ENCODE measurements at places on chromosomes 2 and 18. TPM values are rescaled to one million over a fixed set of nuclear protein-coding genes. Genes with fewer than 3 reads are reported as not detected.

PRKD3 gene
- total RNA-seq, result 21.8 TPM

ALPI gene
- total RNA-seq, result not detected

UGT1A6 gene
- total RNA-seq, result not detected

GRCh38 chr2:39506215-39506614, 69.1 kb upstream of the MAP4K3 start:
- H3K4me1 ChIP-seq, result peaks cover 5% of the 10 kb centered on the region
- H3K27ac ChIP-seq, result no peak overlapping the region
- H3K27me3 ChIP-seq, result no peaks in the 10 kb centered on the region
- no peak overlapping the region for H3K4me3 ChIP-seq
- no peaks in the 10 kb centered on the region for H3K36me3 ChIP-seq

DNA sequence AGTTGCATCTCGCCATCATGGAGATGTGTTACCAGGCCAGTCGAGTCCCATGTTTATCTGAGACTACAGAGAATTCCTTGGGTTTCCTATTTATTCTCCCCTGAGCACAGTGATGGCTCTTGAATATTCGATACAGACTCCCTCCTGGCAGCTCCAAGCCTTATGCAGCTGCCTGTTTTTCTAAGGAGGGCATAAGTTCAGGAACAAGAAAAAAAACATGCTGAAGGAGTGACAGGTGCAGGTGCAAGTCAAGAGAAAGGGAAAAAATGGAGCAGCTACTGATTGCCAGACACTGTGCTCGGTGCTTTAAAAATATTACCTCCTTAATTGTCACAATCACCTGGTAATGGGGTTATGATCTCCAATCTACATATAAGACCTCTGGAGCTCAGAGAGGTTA, 177.2 kb upstream of the DPP10 start:
- no peaks in the 10 kb centered on the region for H3K36me3 ChIP-seq
- no peaks in the 10 kb centered on the region for H3K4me1 ChIP-seq
- no peak overlapping the region for H3K4me3 ChIP-seq

DNA sequence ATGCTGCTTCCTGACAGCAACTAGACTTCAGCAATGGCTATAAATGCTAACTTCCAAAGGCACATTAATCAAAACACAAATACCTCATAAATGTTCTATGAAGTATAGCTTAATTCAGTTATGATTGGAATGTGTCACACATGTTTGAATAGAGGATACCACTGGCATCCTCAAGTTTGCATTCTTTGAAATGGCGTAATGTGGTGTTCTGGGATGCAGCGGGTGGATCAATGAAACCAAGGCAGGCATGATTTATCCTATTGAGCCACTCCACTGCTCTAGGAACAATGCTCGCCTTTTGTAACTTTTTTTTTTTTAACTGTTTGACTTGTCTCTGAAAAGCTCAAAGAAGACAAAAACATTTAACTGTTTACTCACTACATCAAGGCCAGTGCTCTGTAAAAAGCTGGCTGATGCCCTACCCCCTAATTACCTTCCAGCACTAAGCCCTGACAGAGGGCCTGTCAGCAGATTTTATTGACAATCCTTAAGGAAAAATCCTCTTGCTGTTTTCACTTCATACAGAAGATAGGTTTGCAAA, 278.8 kb upstream of the SESTD1 start:
- H3K4me3 ChIP-seq, result no peak overlapping the region
- H3K27ac ChIP-seq, result no peak overlapping the region
- H3K27me3 ChIP-seq, result no peaks in the 10 kb centered on the region
- no peak for DNase-seq

DNA sequence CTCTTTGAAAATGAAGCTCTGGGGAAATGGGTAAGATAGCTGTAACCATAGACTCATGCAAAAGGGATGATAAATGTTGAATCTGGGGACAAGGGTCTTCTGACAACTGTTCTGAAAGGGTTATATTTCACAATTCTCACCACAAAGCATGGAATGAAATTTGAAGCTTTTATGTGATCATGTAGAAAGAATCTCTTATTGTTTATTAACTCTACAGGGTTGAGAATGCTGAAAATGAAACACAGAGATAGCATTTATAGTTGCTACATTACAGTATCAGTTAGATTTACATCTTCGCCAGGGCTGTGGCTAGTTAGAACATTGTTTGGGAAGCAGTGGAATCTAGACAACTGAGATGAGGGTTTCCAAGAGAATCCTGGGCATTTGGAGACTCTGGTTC, 97.4 kb upstream of the LHCGR start:
- H3K4me1 ChIP-seq, result no peaks in the 10 kb centered on the region
- no peak overlapping the region for H3K27ac ChIP-seq
- H3K36me3 ChIP-seq, result no peaks in the 10 kb centered on the region
- H3K27me3 ChIP-seq, result no peaks in the 10 kb centered on the region

GRCh38 chr2:224442071-224442967, 40.4 kb upstream of the FAM124B start:
- H3K36me3 ChIP-seq, result no peaks in the 10 kb centered on the region
- H3K4me3 ChIP-seq, result peak overlapping the region; percentile 52
- no peak for DNase-seq
- no peaks in the 10 kb centered on the region for H3K4me1 ChIP-seq

DNA sequence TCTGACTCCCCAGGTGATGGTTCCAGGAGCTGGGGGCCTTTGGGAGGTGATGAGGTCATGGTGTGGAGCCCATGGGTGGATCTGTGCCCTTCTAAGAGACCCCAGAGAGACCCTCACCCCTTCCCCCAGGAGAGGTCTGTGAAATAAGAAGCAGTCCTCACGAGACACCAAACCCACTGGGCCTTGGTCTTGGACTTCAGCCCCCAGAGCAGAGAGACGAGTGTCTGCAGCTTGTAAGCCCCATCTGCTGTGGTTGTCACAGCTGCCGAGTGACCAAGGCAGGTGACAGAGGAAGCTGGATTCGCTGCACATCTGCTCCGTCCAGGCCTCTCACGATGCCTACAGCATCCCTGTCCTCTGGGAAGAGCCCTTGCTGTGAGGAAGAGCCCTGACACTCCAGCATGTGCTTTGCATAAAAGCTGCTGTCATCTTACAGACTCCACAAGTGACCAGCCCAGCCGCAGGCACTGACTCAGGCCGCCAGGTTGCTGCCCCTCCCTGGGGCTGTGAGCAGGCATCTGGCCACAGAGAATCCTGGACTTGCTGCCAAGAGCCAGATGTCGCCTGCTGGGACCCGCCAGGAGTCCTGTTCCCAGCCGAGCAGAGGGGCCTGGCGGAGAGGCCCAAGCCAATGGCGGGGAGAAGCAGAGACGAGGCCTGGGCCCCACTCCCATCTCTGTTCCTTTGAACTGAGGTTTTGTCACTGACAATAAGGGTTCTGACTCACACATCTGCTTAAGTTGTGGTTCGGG, 150.8 kb downstream of the PXDN start:
- peaks cover 41% of the 10 kb centered on the region for H3K4me1 ChIP-seq
- peak; percentile 76 for DNase-seq
- H3K4me3 ChIP-seq, result no peak overlapping the region
- H3K27ac ChIP-seq, result peak overlapping the region; percentile 94
- H3K36me3 ChIP-seq, result no peaks in the 10 kb centered on the region
- H3K27me3 ChIP-seq, result no peaks in the 10 kb centered on the region

DNA sequence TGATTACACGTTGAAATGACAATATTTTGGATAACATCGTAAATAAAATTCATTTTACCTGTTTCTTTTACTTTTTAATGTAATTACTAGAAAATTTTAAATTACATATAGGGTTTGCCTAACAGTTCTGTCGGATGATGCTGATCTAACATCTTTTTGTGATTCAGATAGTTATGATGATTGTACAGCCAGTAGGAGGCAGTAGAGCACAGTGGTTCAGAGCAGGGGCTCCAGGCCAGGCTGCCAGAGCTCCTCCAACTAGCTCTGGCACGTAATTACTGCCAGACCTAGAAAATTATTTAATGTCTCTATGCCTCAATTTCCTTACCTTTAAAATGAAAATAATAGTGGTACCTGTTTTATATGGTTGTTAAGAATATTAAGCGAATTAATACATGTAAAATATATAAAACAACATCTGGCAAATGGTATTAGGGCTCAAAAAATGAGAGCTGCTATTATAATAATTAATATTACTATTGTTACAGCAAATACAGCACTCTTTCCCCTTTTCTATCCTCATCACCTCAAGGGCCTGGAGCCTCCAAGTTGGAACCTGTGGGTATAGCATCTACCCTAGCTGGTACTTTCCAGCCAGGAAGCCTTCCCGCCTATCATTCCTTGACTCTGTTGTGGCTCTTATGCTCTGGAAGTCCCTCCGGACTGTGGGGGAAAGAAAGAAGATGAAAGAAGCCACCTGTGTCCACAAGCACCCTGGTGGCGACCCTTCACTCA, 47.7 kb upstream of the PLA2R1 start:
- DNase-seq, result peak; percentile 52
- peak overlapping the region; percentile 67 for H3K27ac ChIP-seq
- H3K4me3 ChIP-seq, result no peak overlapping the region
- no peaks in the 10 kb centered on the region for H3K27me3 ChIP-seq

DNA sequence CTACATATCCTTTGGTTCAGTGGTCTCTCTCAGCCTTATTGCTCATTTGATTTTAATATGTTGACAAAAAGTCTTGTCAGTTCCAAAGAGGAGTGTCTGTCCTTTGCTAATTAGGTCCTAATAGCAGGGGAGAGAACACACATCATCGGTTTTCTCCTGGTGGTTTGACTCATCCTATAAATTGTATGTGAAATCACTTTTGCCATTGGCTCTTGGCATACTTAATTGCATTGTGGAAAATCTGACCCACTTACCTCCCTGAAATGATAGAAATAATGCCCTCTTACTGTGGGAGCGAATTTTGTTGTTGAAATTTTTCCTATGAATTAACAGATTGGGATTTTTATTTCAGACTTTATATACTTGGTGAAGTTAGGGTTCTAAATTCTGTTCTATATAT, 58.3 kb downstream of the MTCL1 start:
- H3K27ac ChIP-seq, result no peak overlapping the region
- H3K27me3 ChIP-seq, result no peaks in the 10 kb centered on the region
- H3K4me3 ChIP-seq, result no peak overlapping the region
- H3K4me1 ChIP-seq, result no peaks in the 10 kb centered on the region

- no peak overlapping the region for H3K4me3 ChIP-seq
- H3K27ac ChIP-seq, result no peak overlapping the region
- no peaks in the 10 kb centered on the region for H3K36me3 ChIP-seq
- no peaks in the 10 kb centered on the region for H3K27me3 ChIP-seq
- DNase-seq, result no peak
- no peaks in the 10 kb centered on the region for H3K4me1 ChIP-seq
Observed at GRCh38 chr2:138827426-138828054, 47.4 kb upstream of the NXPH2 start.

DNA sequence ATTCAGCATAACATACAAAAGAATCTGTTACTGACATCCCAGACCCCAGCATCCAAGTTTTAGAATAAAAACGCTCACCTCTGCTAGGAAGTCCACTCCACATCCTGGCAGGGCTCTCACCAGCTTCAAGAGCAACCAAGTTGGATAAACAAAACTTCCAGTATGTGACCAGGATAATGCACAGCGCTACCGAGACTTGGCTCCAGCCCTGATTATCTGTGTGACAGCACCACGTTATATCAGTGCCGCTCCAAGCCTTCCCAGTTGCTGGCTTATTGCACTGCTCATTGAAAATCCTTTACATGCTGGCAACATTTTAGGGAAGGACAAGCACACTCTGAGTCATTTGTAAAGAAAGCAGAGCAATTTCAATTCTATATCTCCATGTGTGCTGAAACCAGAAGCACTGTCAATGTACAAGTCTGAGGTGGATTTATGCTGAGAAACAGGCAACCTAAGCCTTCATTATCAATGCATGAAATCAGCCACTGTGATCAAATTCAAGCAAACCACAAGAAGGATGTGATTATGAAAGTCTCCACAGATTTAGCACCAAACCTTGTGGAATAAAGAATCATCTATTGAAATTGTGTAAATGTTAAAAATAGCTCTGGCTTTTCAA, 115.7 kb downstream of the ZNF385B start:
- H3K4me3 ChIP-seq, result no peak overlapping the region
- no peaks in the 10 kb centered on the region for H3K27me3 ChIP-seq
- no peaks in the 10 kb centered on the region for H3K36me3 ChIP-seq
- H3K27ac ChIP-seq, result no peak overlapping the region
- no peak for DNase-seq
- H3K4me1 ChIP-seq, result no peaks in the 10 kb centered on the region

- H3K36me3 ChIP-seq, result peaks cover 10% of the 10 kb centered on the region
- no peaks in the 10 kb centered on the region for H3K4me1 ChIP-seq
- H3K4me3 ChIP-seq, result no peak overlapping the region
- H3K27ac ChIP-seq, result no peak overlapping the region
Observed at GRCh38 chr18:13036622-13037320, 45.6 kb downstream of the CEP192 start.

DNA sequence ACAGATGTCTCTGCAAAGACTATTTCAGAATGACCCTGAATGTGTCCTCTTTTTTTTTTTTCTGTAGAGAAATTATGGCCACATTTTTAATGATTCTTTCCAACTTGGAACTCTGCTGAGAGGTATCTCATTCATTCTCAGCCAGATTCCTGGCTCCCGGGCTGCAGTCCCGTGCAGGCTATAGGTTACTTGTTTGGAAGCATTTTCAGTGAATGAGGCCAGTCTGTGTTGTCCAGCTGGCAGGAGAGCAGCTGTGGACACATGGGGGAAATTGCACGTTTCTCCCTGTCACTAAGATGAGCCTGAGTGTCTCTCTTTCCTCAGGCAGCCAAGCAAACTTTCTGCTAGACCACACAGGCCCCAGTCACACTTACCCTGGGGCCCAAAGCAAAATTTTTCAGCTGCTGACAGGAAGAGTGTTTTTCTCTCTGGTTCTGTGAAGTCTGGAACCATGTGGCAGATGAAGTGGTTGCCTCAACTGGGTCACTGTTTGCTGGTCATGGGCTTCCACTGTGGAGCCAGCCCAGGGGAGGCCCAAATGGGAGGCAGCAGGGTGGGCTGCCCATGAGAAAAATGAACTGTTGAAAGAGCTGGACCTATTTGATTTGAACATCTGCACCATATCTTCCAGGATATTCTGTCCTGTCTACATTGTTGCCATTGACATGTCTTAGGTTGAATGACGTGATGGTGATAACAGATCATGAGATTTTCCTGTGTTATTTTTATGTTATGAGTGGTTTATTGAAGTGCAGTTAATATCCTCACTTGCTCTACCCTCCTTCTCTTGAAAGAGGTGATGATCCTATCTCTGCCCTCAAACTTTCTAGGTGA, 431.2 kb downstream of the LPIN1 start:
- H3K4me1 ChIP-seq, result peaks cover 14% of the 10 kb centered on the region
- H3K4me3 ChIP-seq, result no peak overlapping the region
- H3K27me3 ChIP-seq, result no peaks in the 10 kb centered on the region
- no peaks in the 10 kb centered on the region for H3K36me3 ChIP-seq
- DNase-seq, result no peak

All from Panc1 (cell line).